ENCODE measurements at places on chromosomes 6 and 20.

DNA sequence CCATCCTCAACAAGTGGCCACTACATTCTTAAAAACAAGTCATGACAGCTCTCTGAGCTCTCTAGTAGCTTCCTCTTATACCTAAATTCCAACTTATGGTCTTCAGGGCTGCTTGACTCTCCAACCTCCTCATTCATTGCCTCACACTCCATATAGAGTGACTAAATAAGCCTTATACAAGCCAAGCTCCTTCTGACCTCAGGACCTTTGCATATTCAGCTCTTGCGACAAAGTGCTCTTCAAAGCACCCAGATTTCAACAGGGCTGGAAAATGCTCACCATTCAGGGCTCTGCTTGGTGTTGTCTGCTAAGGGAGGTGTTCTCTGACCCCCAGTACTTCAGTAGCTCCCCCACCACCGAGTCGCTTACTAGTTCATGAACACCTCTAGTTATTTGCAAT, 3.7 kb downstream of the TREML2 start:
- DNase-seq = no peak

- DNase-seq = no peak
Observed at GRCh38 chr6:90719321-90720195, 132.7 kb upstream of the MAP3K7 start.

DNA sequence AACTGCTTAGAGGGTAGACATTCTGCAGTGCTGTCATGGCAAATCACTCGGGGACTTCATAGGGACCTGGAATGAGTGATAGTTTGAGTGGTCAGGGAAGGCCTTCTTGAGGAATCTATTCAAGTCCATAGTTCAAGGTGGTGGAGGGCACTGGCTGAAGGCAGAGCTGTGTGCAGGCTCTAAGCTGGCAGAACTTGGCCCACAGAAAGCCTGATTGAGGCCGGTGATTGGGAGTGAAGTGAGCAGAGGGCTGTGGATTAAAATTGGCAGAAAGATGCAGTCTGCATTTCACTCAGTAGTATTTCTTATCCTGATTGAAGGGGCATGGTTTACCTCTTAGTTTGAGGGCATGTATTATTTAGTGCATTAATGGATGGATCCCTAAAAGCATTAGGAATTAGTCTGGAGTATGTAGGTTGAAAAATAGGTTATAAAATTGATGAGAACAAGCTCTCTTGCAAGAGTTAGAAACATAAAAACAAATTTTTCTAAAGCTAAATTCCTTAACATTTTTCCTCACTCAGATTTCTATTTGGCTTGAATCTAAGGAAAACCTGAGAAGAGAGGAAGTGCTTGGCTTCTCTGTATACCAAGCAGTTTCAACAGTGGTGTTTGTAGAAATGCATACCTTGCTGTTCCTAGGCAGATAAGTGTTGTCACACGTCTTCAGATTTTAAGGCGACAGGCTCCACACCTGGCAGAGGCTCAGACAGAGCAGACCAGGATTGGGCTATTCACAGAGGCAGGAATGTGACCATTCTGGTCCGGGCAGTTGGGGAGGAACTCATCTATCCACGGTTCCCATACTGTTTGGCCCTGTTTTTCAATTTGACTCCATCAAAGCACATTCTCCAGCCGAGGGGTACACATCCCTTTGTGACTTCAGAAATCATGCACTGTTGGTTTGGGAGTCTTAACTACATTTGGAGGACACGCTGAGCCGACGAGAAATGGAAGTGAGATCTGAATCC, 45.2 kb downstream of the UTRN start:
- DNase-seq = no peak

GRCh38 chr6:67112120-67112519, 1405.1 kb upstream of the EYS start:
- DNase-seq = no peak

DNA sequence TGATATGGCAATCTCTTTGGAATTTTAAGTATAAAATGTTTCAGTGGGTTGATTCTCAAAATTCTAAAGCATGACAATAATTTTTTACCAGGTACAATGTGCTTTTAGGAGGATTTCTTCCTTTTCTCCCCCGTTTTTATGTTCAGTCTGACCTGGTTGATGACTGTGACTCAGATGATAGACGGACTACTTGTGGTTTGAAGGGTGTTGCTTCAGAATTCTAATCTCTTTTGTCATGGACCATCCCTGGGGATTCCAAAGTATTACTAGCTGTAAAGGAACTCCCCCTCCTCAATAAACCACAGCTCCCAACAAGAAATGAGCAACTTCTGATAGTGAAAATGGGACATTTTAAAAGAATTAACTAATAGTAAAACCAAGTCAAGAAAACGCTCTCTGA, 34.9 kb upstream of the TNFAIP3 start:
- DNase-seq = no peak

Measured in activated CD4-positive, CD25-positive, alpha-beta regulatory T cell treated with anti-CD3 and anti-CD28 coated beads, Interleukin-2, amount 50 U/mL, for 16 hours (primary cell).